ENCODE measurements at places on chromosomes 3 and 15.
A peak's percentile ranks its signal among the peaks of the same experiment; 100 is the strongest.

DNA sequence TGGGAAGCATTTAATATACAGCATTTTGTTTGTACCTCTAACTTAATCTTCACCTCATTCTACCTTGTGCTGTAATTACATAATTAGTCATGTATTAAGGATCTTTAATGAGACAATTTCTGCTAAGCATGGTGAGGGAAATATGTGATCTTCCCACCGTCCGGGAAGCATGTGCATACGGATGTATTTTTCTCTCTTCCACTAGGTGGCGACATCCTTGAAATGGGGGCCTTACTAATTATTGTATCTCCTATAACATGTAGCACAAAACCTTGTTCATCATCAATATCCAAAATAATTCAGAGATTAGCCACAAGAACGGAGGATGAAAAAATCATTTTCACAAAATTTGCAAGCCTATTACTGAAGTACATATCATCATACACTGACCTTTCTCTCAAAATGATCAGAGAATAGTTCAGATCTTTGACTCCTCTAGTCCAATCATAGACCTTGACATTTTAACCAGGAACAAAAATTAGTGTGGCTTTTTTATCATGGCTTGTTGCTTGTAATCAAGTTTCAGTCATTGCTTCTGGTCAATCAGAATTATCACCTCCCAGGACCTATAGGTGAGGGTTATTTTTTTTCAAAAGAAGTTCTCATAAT, 148.9 kb upstream of the GBE1 start:
- no peak for DNase-seq

DNA sequence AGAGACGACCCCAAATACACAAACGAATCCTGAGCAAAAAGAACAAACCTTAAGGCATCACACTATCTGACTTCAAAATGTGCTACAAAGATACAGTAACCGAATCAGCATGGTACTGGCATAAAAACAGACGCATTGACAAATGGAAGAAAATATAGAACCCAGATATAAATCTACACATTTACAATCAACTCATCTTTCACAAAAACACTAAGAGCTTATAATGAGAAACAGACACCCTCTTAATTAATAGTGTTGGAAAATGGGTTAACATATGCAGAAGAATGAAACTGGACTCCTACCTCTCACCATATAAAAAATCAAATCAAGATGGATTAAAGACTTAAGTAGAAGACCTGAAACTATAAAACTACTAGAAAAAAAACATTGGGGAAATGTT, 130.3 kb upstream of the DCBLD2 start:
- DNase-seq: no peak

GRCh38 chr15:87619161-87619960, 637.2 kb downstream of the NTRK3 start:
- DNase-seq: no peak

DNA sequence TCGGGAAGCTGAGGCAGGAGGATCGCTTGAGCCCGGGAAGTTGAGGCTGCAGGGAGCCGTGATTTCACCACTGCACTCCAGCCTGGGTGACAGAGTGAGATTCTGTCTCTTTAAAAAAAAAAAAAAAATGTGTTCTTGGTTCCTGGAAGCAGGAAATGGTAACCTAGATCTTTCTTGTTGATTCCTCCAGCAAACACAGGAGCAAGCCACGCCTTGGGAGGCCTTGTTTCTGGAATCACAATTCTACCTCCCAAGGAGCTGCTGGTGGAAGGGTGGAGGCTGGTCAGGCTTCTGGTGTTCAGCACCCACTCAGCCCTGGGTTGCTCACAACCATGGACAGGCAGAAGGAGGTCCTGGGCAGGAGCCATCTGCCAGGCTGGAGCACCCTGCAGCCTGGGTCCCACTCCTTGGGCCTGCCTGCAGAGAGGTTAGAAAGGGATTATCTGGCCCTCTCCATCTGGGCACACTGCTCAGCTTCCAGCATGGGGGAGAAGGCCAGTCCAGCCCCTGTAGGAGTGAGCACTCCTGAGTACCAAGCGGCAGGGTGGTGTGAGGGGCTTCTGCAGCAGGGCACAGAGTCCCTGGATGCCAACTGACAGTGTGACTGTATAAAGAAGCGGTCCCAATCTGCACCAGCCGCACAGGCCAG, 65.6 kb downstream of the ABTB1 start:
- no peak for DNase-seq

DNA sequence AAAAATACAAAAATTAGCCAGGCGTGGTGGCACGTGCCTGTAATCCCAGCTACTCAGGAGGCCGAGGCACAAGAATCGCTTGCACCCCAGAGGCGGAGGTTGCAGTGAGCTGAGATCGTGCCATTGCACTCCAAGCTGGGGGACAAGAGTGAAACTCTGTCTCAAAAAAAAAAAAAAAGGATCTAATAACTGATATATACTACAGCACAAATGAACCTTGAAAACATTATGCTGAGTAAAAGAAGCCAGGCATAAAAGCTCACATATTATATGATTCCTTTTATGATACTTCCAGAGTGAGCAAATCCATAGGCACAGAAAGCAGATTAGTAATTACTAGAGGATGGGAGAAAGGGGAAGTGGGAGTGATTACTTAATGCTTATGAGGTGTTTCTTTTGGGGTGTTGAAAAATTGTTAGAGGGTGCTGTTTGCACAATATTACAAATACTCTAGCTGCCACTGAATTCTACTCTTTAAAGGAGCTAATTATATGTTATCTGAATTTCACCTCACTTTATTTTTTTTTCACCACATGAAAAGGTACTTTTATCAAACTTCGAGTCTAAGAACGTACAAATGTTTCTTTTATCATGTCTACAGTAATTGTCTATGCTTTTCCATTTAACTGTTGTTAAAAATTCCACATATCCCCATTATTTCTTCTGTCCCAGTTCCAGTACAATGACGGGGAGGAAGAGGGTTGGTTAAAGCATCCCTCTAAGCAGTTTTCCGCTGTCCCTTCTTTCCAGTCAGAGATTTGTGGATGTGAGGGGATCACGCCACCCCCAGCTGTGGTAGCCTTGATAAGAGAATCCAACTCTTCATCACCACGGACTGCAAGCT, 77.7 kb upstream of the FAM174B start:
- DNase-seq: no peak

DNA sequence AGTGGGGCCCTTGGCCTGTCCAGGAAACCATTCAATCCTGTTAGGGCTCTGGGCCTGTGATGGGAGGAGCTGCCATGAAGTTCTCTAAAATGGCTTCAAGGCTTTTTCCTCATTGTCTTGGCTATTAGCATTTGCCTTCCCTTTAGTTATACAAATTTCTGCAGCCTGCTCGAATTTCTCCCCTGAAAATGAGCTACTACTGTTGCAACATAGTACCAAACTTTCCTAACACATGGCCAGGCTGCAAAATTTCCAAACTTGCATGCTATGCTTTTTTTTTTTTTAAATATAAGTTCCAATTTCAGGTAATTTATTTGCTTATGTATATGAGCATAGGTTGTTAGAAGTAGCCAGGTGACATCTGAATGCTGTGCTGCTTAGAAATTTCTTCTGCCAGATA, 560.8 kb upstream of the TBL1XR1 start:
- DNase-seq: no peak

DNA sequence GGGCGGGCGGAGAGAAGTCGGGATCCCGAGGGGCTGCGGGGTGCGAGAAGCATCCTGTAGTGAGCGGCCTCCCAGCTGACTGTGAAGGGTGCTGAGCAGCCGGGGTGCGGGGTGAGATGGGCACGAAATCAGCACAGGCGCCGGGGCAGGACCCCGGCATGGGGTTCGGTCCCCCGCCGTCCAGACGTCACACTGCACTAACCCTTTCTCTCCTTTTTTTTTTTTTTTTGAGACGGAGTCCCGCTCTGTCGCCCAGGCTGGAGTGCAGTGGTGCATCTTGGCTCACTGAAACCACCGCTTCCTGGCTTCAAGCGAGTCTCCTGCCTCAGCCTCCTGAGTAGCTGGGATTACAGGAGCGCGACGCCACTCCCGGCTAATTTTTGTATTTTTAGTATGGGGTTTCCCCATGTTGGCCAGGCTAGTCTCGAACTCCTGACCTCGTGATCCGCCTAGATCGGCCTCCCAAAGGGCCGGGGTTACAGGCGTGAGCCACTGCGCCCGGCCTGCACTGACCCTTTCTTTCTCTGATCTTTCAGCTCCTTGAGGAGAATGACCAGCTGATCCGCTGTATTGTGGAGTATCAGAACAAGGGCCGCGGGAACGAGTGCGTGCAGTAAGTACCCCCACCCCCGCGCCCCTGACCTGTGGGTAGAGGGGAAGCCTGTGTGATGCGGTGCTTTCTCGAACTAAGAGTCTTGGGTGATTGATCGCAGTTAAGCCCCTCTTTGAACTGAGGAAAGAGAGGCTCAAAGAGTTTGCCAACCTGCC, 513 bp downstream of the SS18L2 start:
- DNase-seq: no peak

- no peak for DNase-seq
These were observed 43.8 kb upstream of the FBXL22 start for GRCh38 chr15:63553388-63553791.

GRCh38 chr3:12347301-12347700, 58.4 kb downstream of the PPARG start:
- no peak for DNase-seq

DNA sequence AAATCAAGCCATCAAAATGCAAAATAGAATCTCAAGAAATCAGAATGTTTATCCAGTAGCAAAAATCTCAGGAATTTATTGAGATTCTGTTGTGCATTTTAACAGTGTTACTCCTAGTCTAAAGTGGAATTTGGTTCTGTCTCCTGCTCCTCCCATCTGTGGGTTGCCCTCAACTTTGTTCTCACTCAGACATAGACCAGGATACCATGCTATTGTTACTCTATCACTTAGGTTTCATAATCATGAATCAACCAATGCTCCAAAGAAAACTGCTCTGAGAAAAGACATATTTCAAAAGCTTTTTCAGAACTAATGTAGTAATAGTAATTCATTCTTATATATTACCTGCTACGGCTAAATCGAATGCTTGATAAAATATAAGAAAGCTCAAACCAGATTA, 274.7 kb downstream of the RBMS3 start:
- DNase-seq: no peak

DNA sequence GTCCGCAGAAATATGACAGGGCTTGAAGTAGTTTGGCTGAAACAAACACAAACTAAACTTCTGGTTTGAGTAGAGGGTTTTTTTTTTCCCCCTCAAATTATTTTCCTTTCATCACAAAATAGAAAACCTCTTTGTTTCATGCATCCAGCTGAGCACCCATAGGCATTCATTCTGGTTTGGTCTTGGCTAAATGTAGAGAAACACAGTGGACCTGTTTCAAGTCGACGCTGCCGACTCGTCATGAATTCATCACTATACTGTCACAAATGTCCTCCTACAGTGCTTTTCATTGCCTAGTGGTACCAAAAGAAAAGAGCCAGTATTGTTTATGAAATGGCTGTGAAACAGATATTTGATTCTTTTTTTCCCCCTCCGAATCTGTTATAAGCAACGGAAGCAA, 52.4 kb upstream of the GYG1 start:
- DNase-seq: no peak

- no peak for DNase-seq
These were observed 407.9 kb upstream of the ATP11B start for GRCh38 chr3:182385356-182385755.

- DNase-seq: peak; percentile 17
These were observed at the start of gene CYFIP1 for GRCh38 chr15:22980189-22981050. TSS of gene CYFIP1 (minus strand) at chr15:22980368. CDS start at chr15:22947285, 33,083 bp downstream.

DNA sequence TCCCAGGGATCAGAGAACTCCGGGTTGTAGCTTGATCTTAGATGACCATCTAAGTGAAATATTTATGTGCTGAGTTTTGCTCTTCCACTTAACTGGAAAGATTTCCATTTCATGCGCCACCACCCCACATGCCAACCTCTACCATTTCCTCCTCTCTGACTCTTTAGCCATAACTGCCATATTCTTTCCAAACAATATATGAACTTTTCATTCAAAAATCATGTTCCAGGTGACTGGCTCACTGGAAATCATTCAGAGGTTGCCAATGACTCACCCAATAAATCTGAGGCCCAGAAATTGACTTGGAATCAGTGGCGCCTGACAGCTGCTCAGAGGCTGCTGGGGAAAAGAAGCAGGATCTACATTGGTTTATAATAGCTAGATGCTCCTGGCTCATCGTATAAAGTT, 31.6 kb upstream of the FAM174B start:
- DNase-seq: no peak

DNA sequence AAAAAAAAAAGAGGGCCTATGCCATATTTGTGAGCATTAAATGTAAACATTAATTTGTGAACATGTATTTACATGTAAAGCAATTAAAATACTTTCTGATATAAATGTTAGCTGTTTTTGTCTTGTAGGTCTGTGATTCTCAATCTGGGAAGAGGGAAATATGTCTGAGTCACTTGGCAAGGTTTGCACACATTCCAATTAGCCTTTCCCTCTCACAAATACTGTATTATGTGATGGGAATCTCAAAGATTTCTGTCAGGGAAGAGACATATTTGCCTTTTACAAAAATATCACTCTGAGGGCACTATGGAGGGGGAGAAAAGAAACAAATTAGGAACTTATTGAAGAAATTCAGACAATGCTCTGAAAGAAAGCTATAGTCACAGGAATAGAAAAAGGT, 483.6 kb downstream of the GBE1 start:
- DNase-seq: no peak

GRCh38 chr3:40379674-40380306, 7.2 kb upstream of the ENTPD3 start:
- no peak for DNase-seq

- DNase-seq: no peak
These were observed 227.4 kb upstream of the CFAP20DC start for GRCh38 chr3:59277201-59277600.

DNA sequence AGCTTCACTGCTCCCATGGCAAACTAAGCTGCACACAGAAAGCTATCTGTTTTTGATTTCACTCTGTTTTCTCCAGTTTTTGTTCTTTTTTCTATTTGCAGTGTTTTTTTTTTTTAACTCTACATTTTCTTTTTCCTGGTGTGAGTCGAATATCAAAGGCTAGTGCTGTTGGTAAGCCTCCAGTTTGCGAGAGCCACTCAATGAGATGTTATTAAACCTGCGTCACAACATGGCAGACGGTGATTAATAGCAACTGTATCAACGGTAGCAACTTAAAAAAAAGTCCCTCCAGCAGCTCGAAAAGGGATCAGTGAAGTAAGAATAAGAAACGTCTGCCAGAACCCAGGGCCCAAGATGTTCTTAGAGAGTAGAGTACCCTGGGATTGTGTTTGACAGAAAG, 84.1 kb downstream of the MEIS2 start:
- DNase-seq: no peak

DNA sequence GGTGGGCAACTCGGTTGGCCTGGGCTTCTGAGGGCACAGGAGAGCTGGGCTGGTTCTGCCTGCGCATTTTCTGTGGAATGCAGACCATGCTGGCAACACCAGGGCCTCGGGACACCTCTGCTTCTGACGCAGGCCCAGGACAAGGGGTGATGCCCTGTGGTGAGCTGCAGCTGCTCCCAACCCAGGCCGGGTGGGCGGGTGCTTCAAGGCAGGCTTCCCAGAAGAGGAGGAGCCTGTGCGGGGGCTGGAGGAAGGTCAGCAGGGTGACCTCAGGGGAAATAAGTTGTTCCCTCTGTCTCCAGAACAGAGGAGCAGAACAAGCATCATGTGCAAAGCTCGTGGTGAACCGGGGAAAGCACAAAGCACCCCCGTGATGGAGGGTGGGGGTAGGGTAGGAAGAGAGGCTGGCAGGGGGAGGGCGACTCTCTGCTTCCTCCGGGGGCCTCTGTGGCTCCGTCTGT, 11.0 kb upstream of the PLXNA1 start:
- no peak for DNase-seq
